ENCODE measurements at places on chromosomes 4 and X. TPM values are rescaled to one million over a fixed set of nuclear protein-coding genes. Genes with fewer than 3 reads are reported as not detected.
A peak's percentile ranks its signal among the peaks of the same experiment; 100 is the strongest.

DNA sequence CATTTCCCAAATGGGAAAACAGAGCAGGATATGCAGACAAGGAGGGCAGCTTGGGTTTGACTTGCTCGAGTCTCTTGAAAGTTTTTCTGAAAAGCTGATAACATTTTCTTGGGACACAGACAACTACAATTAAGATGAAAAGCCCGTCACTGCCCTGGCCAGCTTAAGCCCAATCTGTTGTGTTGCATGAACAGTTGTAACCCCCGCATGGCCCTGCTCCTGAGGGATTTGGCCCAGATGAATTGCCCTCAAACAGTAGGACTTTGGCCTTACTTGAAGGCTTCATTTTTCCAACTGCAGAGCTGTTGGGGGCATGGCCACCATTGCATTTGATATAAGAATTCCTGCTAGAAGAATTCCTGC is 40.5 kb upstream of the MGST2 start:
- DNase-seq, result no peak

DNA sequence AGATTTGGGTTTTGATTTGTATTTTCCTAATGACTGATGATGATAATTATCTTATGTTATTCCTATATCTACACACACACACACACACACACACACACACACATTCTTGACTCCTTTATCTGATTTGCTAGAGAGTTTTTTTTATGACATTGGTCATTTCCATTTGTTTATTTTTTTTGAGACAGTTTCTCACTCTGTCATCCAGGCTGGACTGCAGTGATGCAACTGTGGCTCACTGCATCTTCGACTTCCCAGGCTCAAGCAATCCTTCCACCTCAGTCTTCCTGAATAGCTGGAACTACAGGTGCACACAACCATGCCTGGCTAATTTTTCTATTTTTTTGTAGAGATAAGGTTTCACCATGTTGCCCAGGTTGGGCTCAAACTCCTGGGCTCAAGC is 6.7 kb downstream of the ZNF81 start:
- no peak for DNase-seq

GRCh38 chrX:119991005-119991787 is 47.6 kb upstream of the NKAP start:
- DNase-seq, result no peak

GRCh38 chrX:70427365-70427764 is 4.3 kb downstream of the GDPD2 start:
- DNase-seq, result no peak

The STPG2 gene
- total RNA-seq, result under 0.01 TPM

The FGA gene
- total RNA-seq, result not detected

- DNase-seq, result peak; percentile 42
Observed at GRCh38 chr4:168384437-168385141, 66.0 kb upstream of the DDX60 start.

The NSUN7 gene
- 0.51 TPM for total RNA-seq

GRCh38 chrX:136880003-136880451 is 498 bp downstream of the RBMX start:
- DNase-seq, result peak; percentile 15

DNA sequence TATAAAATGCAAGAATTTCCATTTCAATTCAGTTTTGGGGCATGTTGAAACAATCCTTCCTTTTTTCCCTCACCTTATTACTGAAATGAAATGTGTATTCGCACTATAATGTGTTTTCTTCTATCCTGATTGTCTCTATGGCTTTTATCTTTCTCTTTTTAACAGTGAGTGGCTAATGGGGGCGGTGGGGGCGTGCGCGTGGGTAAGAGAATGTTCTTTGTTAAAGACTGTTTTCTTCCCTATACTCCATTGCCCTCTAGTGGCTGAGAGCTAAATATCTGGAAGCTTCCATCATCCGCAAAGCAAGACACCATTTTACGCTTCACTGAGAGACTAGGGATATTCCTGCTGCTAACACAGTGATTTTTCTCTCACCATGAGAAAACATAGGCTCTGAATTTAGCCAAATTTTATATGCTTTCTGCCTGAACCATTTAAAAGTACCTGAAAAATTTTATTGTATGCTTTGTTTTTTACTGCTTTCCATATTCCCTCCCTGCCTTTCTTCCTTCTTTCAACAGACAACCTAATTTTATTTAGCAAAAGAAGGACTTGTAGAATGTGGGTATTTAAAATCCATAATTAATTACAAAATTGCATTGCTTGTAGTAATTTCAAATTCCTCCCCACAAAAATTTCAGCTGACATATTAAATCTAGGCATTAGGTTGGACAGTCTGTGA is 194.0 kb downstream of the GASK1B start:
- DNase-seq, result peak; percentile 75

DNA sequence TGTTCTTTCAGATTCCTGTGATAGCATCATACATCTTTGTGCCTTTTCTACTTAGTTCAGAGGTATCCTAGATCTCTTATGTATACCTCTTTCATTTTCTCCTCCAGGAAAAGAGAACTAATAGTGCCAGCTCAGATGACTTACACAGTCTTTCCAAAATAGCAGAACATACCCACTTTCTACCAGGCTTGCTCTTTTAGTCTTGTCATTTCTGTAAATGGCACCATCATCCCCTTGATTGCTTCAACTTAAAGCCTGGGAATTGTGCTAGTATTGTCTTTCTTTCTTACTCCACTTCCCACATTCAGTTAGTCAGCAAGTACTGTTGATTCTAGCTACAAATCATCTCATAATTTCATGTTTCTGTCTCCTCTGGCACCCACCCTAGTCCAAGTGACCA is 5.1 kb downstream of the APEX2 start:
- no peak for DNase-seq

- peak; percentile 35 for DNase-seq
Observed at GRCh38 chr4:109025471-109026076, 262.7 kb upstream of the ETNPPL start.

The SLC2A9 gene
- 2.3 TPM for total RNA-seq

DNA sequence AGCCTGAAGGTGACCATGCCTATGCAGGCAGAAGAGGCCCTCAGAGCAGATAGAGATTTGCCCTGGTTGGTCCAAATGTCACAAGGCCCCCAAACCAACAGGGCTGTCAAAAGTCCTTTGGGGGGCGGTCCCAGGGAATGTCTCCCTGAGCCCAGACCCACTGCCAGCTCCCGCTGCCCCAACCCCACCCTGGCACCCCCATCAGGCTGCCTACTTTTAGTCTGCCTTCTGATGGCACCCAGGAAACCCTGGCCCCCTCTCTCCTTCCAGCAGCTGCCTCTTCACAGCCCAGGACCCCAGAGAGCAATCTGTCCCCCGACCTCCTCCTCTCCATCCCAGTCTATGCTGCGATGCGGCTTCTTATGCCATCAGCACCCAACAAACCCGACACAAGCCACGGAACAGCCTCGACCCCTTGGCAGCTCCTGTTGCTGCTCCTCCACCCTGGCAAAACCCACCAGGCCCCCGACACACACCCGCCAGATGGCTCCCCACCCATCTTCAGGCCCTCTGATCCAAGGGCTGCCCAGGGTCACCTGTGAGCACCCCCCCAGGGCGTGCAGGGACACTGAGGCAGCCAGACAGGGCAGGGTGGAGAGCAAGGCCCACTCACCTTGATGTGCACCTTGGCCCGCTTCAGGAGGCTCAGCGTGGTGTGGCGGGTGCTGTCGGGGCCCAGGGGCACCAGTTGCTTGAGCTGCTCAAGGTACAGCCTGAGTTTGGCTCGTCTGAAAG is 9.9 kb downstream of the MXD4 start:
- no peak for DNase-seq

The GLRA2 gene
- total RNA-seq, result not detected

The EFHC2 gene
- 0.77 TPM for total RNA-seq

The GRID2 gene
- under 0.01 TPM for total RNA-seq

The RBM47 gene
- 1.8 TPM for total RNA-seq

- DNase-seq, result peak; percentile 57
Observed at GRCh38 chr4:48681856-48682255, 98.2 kb downstream of the FRYL start.

The PFKFB1 gene
- total RNA-seq, result not detected

The GNRHR gene
- total RNA-seq, result not detected

GRCh38 chr4:182242787-182243186 is 415 bp upstream of the TENM3 start:
- DNase-seq, result peak; percentile 94

GRCh38 chr4:23904639-23905071 is 14.8 kb upstream of the PPARGC1A start:
- no peak for DNase-seq

- DNase-seq, result no peak
Observed at GRCh38 chrX:63330681-63331080, 20.5 kb downstream of the SPIN4 start.

GRCh38 chr4:180766045-180766444 is 1477.2 kb upstream of the TENM3 start:
- DNase-seq, result no peak

The SAT1 gene
- 148 TPM for total RNA-seq

The CENPE gene
- 1.5 TPM for total RNA-seq

The TMEM185A gene
- total RNA-seq, result 17.3 TPM

DNA sequence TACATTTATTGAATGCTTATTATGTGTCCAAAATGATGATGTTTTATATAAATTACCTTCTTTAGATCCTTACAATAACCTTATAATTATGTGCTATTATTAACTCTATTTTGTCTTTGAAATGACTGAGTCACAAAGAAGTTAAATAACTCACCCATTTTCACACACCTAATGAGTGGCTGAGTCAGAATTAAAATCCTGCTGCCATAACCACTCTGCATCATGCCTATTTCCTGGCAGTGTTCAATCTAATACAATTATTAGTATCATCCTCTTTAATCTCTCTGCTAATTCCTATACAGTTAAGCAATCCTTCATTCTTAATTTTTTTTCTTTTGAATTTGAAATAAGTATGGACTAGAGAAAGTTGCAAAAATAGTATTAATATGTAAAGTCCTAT is 342.9 kb downstream of the CFAP299 start:
- no peak for DNase-seq
